ENCODE measurements at places on chromosomes 11 and 22. TPM values are rescaled to one million over a fixed set of nuclear protein-coding genes. Genes with fewer than 3 reads are reported as not detected.

The CCDC89 gene
- 3.6 TPM for total RNA-seq

The TBC1D10A gene
- 46.1 TPM for total RNA-seq

The KCNJ5 gene
- 3.9 TPM for total RNA-seq

The PRODH gene
- total RNA-seq: 11.5 TPM

The ADAMTS8 gene
- 1.7 TPM for total RNA-seq

The SPTBN2 gene
- 140 TPM for total RNA-seq

The RPUSD4 gene
- 13.0 TPM for total RNA-seq

The TMEM191B gene
- 7.3 TPM for total RNA-seq

The PIK3C2A gene
- 66.0 TPM for total RNA-seq

The APOA1 gene
- total RNA-seq: not detected

The RIMBP3C gene
- total RNA-seq: 6.4 TPM

The PLEKHB1 gene
- 30.8 TPM for total RNA-seq

The CLMP gene
- total RNA-seq: 10.7 TPM

The C22orf15 gene
- total RNA-seq: not detected

The OR8K1 gene
- not detected for total RNA-seq

The OR9Q2 gene
- 0.34 TPM for total RNA-seq

The B4GALNT4 gene
- total RNA-seq: 5.8 TPM

The SCN4B gene
- 5.6 TPM for total RNA-seq

The ASPHD2 gene
- total RNA-seq: 1.4 TPM

The ROBO3 gene
- total RNA-seq: 30.6 TPM

The CASP5 gene
- not detected for total RNA-seq

The FREY1 gene
- 0.59 TPM for total RNA-seq

The BLID gene
- total RNA-seq: not detected

The SCGB1D4 gene
- not detected for total RNA-seq

The SLC22A12 gene
- not detected for total RNA-seq
